ENCODE measurements at places on chromosomes 7 and 10.
A peak's percentile ranks its signal among the peaks of the same experiment; 100 is the strongest.

- no peak for DNase-seq
Observed at GRCh38 chr7:73423519-73424488, 9.8 kb upstream of the FZD9 start.

DNA sequence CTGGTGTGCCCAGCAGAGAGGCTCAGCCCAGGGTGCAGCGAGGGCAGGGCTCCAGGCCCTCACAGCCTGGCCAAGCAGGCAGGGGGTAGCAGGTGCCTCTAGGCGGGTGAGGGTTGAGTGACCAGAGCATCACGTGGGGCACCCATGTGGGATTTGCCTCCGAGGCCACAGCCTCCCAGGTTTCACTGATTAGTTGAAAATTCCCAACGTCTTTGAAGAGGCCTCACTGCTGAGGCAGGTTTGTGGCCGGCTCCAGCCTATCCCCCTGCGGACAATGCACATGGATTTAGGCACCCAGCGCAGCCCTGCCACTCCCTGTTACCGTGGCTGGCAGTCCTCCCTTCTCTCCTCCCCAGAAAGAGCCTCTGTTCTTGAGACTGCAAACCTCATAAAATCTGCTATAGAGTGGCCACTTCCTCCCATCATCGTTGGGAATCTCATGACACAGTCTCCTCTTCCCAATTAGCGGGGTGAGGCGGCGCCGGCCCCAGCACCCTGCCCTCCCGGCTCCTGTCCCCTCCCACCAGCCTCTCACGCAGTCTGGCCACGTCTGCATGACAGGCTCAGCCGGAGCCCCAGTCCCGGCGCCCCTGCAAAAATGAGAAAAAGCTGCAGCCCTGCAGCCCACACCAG is 10.8 kb downstream of the MYL10 start:
- DNase-seq = no peak

GRCh38 chr7:140230516-140230860 is 53.7 kb upstream of the KDM7A start:
- peak; percentile 62 for DNase-seq

DNA sequence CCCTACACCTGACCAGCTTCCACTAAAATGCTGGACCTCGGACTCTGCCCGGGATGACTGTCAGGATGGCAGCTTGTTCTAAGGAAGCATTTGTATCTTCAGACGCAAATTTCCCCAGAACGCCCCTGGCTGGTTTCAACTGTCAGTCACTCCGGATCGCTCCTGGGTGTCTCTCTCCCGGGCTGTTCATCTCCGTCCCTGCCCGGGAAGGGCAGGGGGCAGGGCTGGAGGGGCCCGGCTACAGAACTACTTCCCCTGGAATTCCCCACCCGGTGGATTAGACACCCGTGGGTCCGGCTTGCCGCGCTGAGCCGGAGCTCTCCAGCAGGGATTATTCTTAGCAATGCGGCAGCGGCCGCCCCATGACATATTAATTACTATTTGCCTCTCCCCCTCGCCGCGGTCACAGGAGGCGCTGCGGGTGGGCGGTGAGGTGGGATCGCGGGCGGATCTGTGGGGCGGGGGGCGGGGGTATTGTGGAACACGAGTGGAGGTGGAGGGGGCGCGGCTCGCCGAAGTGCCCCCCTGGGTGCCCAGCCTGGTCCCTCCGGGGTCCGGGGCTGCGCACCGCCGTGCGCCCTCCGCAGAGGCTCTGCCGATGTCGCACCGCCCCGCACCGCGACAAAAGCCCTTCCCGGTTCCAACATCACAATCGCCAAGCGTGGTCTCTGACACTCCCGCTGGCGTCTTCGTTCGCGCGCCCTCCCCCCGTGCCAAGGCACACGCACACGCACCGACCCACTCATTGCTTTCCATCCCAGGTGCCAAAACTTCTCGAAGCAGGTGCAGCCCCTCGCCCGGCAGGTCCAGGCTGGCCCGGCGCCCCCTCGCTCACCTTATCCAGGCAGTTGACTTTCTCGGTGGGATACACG is 276.1 kb upstream of the NEBL start:
- DNase-seq = peak; percentile 34

- no peak for DNase-seq
Observed at GRCh38 chr7:106456329-106456728, 171.5 kb upstream of the NAMPT start.

All from frontal cortex (tissue), 4 donors.